ENCODE measurements at places on chromosomes 1 and 21.

DNA sequence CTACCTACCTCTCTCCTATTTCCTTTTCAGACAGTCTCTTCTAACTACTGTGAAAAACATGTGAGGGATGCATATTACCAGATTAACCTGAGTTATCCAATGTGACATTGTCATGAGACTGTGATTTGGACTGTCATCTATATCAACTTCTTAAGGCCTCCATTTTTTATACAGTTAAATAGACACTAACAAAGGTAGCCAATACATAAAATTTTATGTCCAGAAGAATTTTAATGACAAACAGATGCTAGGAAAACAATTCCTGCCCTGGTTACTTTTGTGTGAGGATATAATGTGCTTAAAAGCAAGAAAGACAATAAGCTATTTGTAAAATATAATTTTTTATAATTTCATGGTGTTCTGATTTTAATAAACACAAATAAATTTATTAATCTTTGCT lies 136.2 kb downstream of the DPYD start:
- DNase-seq = no peak

GRCh38 chr1:84353695-84354094 lies 44.6 kb upstream of the DNASE2B start:
- no peak for DNase-seq

DNA sequence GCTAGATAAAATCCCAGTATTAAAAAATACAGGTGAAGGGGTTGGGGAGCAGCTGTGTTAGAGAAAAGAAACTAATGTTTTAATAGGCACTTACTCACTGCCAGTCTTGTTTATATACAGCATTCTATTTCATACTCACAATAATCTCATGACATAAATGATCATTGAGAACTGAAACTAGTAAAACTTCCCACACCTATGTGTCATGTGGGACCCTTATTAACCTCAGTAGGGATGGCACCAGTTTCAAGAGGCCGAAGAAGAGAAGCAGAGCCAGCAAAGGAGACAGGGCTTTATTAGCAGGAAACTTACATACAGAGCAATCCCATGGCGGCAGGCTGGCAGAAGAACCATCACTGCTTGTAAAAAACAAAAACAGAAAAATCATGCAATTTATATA lies 48.8 kb upstream of the KCNH1 start:
- no peak for DNase-seq

GRCh38 chr1:44326821-44327465 lies 28.1 kb downstream of the ERI3 start:
- no peak for DNase-seq

DNA sequence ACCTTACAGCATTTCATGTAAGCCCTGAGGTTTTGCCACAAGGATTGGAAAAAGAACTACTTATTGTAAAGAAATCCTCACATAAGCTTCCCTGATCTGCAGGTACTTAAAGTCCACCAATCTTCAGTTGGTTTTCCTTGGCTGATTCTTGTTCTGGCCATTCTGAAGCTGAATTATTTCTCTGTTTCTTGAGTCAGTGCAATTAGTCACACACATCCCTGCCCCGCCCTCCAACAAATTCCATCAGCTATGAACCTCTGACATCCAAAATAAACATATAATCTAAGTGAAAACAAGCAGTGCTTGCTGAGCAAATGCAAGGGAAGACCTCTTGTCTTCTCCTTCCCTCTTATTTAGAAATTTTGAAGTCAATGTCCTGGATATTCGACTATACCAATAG lies 8.2 kb upstream of the FNDC7 start:
- no peak for DNase-seq

DNA sequence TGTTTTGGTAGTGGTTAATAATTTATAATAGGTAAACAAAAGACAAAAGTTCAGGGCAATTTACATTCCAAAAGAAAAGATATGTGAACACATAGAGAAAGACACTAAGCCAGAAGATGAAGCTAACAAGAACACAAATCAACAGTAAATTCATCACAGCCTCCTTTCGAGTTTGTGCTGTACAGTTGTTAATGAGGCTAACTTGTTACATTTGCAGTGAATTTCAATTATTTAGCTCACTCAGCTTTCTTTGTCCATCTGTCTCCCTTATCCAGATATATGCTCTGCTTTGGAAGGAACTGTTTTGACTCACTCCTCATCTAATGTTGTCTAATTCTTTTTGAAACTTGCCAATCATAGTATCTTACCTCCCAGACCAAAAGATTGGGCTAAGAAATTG lies 423.3 kb upstream of the OLFM3 start:
- DNase-seq = no peak

- DNase-seq = no peak
Observed at GRCh38 chr1:80369780-80370179, 1363.2 kb upstream of the ADGRL4 start.

DNA sequence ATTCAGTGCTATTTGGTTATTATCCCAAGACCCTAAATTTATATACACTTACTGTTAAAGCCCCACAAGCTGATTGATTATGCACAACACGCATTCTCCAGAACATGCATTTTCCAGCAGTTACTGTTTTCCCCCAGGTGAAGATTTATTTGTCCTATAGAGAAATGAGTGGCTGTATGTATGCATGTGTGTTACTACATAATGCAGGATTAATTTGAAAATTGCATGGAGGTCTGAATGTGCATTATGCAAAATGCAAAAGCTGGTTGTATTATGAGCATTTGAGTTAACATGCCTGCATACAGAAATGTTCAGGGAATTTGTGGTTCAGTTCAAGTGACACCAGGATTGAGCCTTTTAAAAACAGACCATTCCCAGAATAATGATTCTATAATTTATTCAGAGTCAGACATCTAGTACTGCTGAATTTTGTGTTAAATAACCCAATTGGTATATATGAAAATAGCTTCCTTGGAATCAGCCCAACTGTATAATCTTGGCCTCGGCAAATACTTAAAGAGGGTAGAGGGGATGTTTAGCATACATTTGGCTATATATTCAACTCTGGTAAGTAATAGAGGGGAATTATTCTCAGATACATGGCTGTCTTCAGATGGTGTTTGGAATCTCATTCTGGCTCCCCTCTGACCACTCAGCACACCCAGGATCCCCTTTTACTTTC lies 320.0 kb downstream of the HHAT start:
- DNase-seq = no peak

DNA sequence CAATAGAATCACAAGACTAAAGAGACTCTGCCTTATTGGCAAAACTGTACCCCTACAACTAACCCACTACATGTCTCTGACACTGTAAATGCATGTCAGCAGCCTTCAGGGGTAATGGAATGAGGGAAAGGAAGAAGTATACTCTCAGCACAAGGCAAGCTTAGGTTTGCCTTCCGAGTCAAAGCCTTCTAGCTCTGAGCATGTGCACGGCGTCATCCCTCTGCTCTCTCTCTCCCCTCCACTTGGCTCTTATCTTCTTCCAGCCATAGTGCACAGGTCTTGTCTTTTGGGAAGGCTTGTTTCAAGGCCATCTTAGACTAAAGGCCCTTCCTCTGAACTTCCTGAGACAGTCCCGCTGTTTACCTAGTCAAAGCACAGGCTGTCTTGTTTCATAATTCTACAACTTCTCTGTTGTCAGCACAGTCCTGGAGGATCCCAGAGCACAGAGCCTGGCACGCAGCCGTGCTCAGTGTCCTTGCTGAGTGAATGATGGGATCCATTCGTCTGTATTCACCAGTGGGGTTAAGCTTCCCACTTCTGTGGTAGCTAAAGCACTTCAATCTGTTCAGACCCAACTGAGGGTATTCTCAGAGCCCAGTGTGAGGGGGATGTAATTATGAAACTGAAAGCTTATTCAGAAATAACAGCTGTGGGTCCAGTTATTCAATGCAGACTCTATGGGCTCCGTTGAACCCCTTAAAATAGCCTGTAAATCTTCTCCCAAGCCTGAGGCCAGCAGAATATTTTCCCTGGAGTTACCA lies 166.5 kb upstream of the PLD5 start:
- DNase-seq = peak; percentile 65

Data from Right ventricle myocardium superior (tissue), 1 donor.